ENCODE measurements at places on chromosomes 13 and 19. TPM values are rescaled to one million over a fixed set of nuclear protein-coding genes. Genes with fewer than 3 reads are reported as not detected.

GRCh38 chr19:5621945-5622464 is 571 bp downstream of the SAFB2 start:
- DNase-seq: peak; percentile 4

GRCh38 chr19:2648099-2648498 is 54.4 kb downstream of the GNG7 start:
- no peak for DNase-seq

- no peak for DNase-seq
Measured at GRCh38 chr19:3590991-3591659, 5.8 kb downstream of the GIPC3 start.

The ALKBH6 gene
- total RNA-seq: 23.7 TPM

DNA sequence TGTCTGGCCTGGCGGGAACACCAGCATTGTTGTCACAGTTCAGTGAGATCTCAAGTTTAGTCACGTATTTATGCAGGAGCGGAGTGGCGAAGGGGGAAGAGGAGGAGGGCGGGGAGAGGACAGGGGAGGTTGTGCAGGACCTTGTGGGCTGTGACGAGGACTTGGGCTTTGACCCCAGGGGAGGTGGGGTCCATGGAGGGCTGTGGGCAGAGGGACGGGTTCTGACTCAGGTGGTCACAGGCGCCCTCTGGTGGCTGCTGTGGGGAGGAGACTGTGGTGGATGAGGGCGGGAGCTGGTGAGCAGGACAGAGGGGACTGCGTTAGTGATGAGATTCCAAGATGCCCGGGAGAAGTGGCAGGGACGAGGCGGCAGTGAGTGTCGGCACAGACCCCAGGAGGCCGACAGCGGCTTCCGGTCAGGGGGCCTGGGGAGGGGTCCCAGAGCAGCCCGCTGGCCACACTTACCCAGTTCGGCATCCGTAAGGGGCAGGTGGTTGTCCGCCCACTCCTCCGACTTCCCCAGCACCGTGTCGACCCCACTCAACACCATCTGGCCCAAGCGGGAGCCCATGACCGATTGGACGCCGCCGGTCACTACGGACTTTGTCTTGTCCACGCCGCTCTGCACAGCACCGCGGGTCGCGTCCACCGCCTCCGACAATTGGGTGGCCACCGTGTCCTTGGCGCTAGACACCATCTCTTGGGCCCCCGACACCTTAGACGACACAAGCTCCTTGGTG is 15.7 kb downstream of the PLIN3 start:
- DNase-seq: peak; percentile 89

DNA sequence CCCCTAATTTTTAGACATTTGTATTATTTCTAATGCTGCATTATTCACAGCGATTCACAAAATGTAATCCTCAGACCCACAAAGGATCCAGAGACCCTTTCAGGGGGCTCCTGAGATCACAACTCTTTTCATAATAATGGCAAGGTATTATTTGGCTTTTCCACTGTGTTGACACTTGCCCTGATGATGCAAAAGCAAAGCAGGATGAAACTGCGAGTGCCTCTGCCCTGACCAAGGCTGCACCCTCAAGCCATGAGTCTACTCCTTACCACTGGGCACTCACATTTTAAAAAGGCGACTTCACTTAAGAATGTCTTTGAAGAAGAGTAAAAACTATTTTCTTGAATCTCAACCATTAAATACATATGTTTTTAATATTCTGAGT is 11.4 kb downstream of the ELF1 start:
- DNase-seq: no peak

The SIGLECL1 gene
- total RNA-seq: not detected

DNA sequence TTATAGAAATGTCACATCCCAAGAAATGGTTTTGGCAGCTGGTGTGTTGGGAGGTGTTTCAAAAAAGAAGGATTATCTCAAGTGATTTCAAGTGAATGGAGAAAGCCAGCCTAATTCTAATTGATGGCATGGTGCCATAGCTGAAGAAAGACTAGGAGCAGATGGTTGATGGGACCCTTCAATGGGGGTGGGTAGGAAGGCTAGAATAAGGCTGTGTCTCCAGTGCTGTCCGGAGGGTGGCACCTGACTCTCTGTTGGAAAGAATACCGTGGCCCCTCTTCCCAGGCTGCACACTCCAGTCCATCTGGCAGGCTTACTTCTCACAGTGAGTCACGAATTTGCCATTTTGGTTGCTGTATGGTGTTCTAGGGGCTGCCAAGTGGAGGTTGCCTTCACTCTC is 51.0 kb upstream of the GPR12 start:
- DNase-seq: no peak

DNA sequence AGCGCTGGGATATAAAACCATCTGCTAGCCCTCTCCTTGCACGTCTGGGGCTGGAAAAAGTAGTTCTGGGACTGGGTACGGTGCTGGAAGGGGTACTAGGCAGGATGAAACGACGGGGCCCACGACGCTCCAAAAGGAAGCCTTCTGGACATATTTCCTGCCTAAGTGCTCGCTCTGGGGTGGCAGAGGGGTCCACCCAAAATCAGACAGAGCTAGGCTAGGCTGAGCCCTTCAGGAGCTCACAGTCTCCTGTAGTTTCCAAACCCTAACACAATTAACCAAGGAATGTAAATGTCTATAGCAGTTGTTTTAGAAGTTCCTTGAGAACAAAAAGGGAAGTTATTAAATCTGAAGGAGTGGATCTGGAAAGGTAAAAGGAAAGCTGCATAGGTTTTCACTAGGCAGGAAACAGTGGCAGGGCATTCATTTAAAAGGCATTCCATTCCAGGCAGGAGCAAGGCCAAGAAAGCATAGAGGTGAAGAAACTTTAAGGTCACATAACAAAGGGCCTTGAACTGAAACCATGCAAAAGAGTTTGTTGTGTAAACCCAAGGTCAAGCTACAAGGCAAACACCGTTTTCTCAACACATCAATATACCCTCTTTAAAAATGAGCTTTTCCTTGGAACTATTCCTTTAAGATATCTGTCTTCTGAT is 634 bp upstream of the DIAPH3 start:
- DNase-seq: no peak

The NCAN gene
- total RNA-seq: 13.8 TPM
